ENCODE measurements at places on chromosomes 4 and X.

GRCh38 chr4:168101026-168101425, 8.7 kb downstream of the ANXA10 start:
- peak; percentile 34 for DNase-seq

GRCh38 chr4:75723163-75724065, 963 bp upstream of the USO1 start:
- DNase-seq = peak; percentile 78

DNA sequence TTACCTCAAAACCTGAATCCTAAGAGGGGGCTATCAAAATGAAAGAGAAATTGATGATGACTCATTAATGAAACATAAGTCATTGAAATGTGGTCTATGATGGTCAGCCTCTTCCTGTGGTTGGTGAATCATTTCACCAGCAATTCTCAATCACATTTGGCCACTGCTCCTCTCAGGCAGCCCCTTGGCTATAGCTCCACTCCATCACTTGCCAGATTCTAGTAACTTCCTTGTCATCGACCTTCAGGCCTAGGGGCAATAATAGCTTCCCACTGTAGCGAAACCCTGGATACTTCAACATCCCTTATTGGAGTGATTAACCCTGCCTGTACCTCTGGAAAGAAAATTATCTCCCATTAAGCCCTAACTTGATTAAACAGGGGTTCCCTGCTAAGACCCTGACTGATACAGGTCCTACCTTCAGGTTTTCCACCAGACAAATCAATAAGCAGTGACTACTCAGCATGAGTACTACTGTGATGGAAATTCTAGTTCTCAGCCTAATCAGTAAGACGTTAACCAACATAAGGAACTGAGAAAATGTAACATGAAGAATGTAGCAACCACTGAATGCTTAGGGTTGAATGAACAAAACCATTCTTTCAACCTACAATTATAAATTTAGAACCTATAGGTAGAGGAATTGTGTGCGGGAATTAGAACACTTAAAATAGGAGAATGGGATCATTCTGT, 30.4 kb downstream of the ADH7 start:
- DNase-seq = peak; percentile 88

GRCh38 chrX:41337140-41337539, 3.2 kb downstream of the DDX3X start:
- no peak for DNase-seq

GRCh38 chr4:31530555-31530954, 810.4 kb downstream of the PCDH7 start:
- DNase-seq = no peak

- peak; percentile 41 for DNase-seq
Measured at GRCh38 chr4:90375081-90375480, 247.9 kb downstream of the CCSER1 start.

DNA sequence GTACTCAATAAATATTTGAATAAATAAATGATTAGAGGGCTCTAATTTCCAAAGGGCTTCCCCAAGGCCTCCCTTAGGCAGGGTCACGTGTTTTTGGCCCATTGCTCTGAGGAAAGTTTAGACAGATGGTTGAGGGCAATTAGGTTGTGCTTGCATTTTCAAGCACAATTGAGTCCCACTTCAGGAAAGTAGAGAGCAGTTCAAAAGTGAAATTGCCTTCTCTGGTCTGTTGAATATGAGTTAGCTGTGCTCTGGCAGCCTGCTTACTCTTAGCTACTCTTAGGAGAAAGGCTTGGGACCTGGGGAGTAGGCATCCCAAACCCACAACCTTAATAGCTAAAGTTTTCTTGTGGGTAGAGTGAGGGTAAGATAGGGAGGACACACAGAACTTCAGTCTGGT, 9.0 kb upstream of the DRP2 start:
- DNase-seq = no peak

- peak; percentile 41 for DNase-seq
Measured at GRCh38 chrX:110420771-110421499, 62.3 kb downstream of the RTL9 start.

- DNase-seq = no peak
Measured at GRCh38 chr4:151331276-151332042, 6.1 kb upstream of the SH3D19 start.

- DNase-seq = peak; percentile 67
Measured at GRCh38 chr4:122481766-122482405, 25.4 kb upstream of the IL2 start.

GRCh38 chr4:23894021-23894420, 4.2 kb upstream of the PPARGC1A start:
- no peak for DNase-seq

DNA sequence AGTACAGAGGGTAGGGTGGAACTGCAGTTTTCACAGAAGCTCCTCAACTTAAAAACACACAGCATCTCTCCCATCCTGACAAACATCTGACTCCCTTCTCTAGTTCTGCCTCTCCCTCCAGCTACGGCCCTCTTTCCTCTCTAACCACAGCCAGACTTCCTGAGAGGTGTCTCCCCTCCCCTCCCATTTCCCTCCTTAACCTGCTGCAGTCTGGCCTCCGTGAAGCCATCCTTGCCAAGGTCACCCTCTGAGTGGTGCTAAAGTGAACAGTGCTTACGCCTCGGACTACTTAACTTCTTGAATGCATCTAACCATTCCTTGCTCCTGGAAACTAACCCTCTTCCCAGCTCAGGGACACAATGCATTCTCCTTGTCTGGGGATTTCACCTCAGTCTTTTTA, 53.3 kb downstream of the RTL5 start:
- DNase-seq = no peak

- no peak for DNase-seq
Measured at GRCh38 chr4:177282284-177282835, 27.3 kb upstream of the NEIL3 start.

- peak; percentile 51 for DNase-seq
Measured at GRCh38 chrX:78922754-78923153, 22.4 kb upstream of the P2RY10 start.

DNA sequence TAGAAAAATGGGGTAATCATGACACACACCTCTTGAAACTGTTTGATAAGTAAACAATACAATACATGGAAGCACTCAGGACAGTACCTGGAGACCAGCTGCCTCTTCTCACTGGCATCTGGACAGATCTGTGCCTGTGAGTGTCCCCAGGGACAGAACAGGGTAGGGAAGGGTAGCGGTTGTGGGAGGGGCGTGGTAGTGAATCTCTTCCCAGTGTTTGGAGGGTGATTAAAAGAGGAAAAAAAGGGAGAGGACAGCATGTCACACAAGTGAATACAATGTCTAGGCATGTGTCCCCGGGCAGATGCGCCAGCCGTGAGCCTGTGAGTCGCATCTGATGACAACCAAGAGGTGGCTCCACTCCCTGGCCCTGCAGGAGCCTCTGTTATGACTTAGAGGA, 138.8 kb upstream of the MSX1 start:
- DNase-seq = no peak

DNA sequence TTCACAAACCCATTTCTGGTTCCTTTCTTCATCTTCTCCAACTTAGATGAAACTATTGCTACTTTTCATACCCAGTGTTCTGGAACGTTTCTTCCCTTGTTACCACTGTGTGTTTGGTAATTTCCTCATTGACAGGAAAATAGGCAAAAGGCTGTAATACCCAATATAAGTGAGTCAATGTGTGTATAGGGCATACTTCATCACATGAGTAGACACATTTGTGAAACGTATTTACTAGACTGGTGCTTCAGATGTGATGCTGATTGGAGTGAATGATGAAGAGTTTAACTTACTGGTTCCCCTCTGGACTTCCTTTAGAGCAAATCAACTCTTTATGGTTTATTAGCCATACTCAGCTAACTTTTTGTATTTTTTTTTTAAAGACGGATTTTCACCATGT, 195.1 kb upstream of the ATP6AP2 start:
- no peak for DNase-seq

DNA sequence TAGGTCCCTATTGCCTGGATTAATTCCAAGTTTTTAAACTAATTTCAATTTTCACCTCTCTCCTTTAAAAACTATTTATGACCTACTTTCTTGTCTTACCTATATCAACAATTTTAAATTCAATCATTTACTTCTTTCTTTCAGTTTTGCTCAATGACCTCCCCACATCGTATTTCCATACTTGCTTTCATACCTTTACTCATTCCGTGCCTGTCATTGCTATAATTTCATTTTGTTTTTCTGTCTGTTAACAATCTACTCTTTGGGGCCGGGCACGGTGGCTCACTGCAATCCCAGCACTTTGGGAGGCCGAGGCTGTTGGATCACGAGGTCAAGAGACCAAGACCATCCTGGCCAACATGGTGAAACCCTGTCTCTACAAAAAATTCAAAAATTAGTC, 781.1 kb downstream of the FSTL5 start:
- DNase-seq = no peak

GRCh38 chrX:69285401-69285877, 120.2 kb upstream of the PJA1 start:
- no peak for DNase-seq

- no peak for DNase-seq
Measured at GRCh38 chrX:12349201-12349600, 210.9 kb downstream of the FRMPD4 start.

DNA sequence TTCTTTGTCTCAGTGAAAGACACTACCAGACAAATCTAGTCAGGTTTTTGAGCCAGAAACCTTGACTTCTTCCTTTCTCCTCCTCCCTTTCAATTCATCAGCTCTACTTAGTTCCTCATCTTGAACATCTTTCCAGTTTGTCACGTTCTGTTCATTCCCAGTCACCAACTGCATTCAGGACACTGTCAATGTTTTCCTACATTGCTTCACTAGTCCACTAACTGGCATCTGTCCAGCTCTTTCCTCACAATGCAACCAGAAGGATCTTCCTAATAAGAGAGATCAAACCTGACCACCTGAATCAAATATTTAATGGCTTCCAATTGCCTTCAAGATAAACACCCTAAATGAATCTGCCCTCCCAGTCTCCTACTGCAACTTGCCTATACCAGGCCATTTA, 52.5 kb downstream of the SYNPO2 start:
- DNase-seq = peak; percentile 36

- DNase-seq = no peak
Measured at GRCh38 chr4:119290598-119290997, 31.3 kb downstream of the FABP2 start.

DNA sequence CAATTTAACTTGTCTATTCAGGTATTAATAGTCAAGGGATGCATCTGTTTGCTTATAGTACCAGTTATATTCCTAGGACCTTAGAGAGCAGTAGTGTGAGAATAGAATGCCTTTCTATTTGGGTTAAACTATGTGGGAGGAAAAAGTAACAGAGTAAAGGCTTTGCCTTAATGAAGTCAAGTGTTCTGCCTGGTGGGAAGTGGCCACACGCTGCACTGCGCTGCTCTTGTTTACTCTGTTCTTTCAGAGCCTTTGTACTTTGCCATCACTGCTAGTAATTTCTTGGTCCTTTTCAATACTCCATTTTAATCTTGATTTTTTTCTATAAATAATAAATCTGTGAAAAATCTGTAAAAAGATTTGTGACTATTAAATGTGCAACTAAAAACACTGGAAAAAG, 38.0 kb downstream of the YIPF6 start:
- DNase-seq = no peak

DNA sequence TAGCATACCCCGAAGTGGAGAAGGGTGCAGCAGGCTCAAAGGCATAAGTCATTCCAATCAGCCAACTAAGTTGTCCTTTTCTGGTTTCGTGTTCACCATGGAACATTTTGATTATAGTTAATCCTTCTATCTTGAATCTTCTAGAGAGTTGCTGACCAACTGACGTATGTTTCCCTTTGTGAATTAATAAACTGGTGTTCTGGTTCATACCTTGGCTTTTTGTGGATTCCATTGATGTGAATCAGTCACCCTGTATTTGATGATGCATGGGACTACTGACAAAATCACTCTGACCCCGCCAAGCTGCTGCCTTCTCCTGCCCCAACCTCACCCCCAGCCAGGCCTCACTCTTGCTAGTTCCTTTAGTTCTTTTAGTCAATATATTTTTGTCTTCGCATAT, 32.7 kb downstream of the F9 start:
- peak; percentile 69 for DNase-seq

DNA sequence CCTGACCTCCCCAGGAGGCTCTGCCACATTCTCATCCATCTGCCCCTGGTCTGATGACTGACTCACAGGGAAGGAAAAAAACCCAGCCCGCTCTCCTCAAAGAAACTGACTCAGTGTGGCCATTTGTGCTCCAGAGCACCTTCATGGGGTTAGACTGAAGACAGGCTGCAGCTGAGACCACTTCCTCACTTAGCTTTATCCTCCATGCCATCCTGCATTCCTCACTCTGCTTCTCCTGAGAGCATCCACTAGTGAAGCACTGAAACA, 35.9 kb upstream of the HPSE start:
- DNase-seq = peak; percentile 24

DNA sequence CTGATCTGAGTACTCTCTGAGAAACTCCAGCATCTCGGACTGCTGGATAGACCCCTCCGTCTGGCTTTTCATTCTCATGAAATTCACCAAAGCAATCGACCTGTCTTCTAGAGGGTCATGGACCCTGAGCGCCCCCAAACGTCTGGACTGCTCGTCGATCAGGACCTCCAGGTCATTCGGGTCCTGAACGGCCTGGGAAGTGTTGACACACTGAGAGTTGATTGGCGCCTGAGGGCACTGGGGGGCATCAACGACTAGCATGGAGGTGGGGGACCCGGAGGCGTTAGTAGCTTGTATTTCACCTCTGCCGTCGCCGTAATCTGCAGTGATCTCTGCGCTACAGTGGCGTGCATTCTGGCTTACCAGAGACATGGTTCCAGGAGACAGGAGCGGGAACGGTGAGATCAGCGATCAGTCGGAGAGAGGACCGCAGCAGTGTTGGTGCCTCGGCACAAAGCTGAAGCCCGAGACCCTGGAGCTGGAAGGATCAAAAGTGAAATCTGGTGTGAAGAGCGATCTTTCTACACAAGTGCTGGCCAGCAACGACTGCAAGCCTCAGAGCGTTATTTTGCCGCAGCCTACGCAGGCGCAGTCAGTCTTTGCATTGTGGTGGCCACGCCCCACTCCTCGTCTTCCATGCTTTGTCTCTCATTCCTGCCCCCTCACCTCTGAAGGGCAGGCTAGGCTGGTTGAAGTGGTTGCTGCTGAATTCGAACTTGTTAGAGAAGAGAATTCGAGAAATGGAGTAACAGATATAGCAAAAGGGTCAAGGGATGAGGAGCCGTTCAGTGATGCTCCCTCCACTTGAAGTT, at the start of gene MAGEE2:
MAGEE2 (minus strand) TSS at position 575 of the 812 bp plus-strand sequence; CDS start at position 372, 203 bp downstream.
- DNase-seq = no peak

DNA sequence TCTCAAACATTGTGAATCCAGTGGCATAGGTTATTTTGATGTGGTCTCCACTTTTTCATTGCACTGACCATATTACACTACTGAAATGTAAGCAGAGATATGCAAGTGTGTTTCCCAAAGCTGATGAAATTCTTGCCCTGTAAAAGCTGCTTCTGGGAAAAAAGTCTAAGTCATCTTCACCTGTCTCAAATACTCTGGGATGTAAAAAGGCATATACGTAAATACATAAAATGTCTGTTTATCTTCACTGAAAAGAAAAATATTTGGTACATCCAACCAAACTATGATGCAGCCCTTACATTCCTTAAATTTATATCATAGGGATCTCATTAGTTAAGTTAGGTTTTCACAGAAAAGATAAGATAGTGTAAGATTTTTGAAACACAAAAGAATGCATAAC, 7.9 kb downstream of the KDR start:
- no peak for DNase-seq

DNA sequence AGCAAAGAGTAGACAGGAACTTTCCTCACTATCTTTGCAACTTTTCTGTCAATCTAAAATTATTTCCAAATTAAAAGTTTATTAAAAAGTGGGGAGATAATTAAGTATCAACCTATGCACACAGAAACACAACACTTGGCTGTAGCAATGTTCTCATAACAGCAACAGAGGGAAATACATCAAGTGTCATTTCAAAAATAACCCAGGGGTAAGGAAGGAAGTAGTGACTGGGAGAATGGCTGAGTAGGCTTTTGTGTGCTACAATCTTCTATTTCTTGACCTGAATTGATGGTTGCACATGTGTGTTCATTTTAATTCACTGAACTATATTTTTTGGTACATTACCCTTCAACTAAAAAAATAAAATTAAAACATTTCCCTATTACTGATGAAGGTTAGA, 67.5 kb downstream of the ABCG2 start:
- DNase-seq = no peak

Measured in M059J (cell line).